Astrocyte (in vitro differentiated cells and primary cell): ENCODE measurements at places on chromosomes 2 and 18.

GRCh38 chr2:150520887-150521664 is 33.6 kb upstream of the RND3 start:
- H3K4me3 ChIP-seq: no peak overlapping the region
- H3K27me3 ChIP-seq: no peaks in the 10 kb centered on the region
- H3K36me3 ChIP-seq: no peaks in the 10 kb centered on the region
- H3K27ac ChIP-seq: peak overlapping the region; percentile 41
- peaks cover 11% of the 10 kb centered on the region for H3K4me1 ChIP-seq
- DNase-seq: peak; percentile 70

DNA sequence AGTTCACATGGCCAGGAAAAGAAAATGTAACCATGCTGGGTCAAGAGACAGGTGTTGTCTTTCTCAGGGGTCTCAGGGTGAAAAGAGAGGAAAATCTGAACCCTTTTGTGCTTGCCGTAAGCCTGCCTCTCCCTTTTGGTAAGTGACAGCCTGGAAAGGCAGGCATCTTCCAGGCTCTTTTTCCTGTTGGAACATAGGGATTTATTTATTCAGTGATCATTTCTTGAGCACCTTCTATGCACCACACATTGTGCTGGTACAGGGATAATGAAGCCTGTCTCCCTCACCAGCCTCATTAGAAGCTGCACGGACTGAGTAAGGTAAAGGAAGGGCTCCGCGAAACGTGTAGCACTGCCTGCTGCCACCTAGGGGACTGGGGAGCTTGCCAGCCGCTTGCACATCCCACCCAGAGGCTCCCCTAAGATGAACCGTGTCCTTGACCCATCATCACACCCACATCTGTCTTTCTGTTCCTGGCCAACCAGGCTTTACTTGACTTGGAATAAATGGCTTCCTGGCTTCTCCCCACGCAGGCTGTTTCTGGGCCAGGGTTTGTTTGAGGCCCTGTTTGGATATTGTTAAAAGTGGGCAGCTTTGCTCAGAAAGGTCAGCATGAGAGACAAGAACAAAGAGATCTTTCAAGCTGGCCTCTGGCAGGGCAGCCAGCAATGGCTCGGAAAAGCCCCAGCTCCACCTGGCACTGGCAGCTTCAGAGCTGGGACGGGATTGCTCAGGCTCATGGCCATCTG is 73.3 kb upstream of the MCFD2 start:
- H3K27me3 ChIP-seq: no peaks in the 10 kb centered on the region
- peaks cover 44% of the 10 kb centered on the region for H3K4me1 ChIP-seq
- peaks cover 5% of the 10 kb centered on the region for H3K36me3 ChIP-seq
- DNase-seq: no peak
- H3K4me3 ChIP-seq: no peak overlapping the region
- no peak overlapping the region for H3K27ac ChIP-seq

GRCh38 chr18:6365385-6365784 is 49.3 kb downstream of the L3MBTL4 start:
- H3K36me3 ChIP-seq: no peaks in the 10 kb centered on the region
- no peak for DNase-seq
- H3K27me3 ChIP-seq: peaks cover 3% of the 10 kb centered on the region

DNA sequence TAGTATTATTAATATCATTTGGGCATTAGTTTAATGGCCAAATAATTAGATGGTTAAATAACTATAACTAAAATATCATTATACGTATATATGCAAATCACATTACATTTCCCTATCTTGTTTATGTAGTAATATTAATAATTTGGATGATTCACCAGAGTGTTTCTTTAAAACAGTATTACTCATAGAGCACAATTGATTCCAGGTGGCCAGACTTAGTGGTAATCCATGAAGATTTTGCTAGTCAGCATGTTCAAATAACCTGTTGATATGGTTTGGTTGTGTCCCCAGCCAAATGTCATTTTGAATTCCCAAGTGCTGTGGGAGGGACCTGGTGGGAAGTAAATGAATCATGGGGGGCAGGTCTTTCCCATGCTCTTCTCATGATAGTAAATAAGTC is 782.3 kb downstream of the LRP1B start:
- H3K27ac ChIP-seq: no peak overlapping the region
- H3K27me3 ChIP-seq: no peaks in the 10 kb centered on the region
- peak; percentile 32 for DNase-seq
- no peaks in the 10 kb centered on the region for H3K36me3 ChIP-seq

DNA sequence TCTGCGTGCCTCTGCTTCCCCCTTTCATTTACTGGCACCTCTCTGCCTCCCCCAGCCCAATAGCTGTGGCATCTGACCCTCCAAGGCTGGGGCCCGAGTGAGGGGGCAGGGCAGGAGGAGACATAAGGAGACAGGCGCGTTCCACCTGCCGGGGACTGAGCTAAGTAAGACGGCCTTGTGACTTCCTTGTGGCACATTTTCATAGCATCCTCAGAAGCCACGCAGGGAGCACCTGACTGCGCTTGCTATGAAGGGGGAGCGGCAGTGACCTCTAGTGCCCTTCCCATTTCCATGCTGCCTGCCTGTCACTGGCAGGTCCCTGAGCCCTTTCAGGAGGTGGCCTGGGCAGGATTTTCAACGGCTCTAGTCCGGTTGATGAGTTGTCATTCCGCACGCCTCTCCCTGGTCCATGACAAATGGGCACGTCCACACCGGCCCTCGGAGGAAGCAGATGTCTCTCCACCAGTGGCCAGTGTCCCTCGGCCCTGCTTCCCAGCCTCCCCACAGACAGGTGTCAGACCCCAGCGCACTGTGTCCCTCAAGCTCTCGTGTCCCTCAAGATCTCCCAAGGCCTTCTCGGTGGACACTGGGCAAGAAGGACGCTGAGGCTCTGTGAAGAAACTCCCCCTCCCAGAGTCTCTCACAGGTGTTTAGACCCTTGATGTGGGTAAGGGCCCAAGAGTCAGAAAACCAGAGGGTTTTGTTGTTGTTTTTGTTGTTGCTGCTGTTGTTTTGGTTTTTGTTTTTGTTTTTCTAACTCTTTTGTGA is 42.7 kb downstream of the CYP26B1 start:
- DNase-seq: no peak
- H3K4me1 ChIP-seq: no peaks in the 10 kb centered on the region
- H3K4me3 ChIP-seq: no peak overlapping the region
- no peaks in the 10 kb centered on the region for H3K27me3 ChIP-seq
- H3K27ac ChIP-seq: no peak overlapping the region

DNA sequence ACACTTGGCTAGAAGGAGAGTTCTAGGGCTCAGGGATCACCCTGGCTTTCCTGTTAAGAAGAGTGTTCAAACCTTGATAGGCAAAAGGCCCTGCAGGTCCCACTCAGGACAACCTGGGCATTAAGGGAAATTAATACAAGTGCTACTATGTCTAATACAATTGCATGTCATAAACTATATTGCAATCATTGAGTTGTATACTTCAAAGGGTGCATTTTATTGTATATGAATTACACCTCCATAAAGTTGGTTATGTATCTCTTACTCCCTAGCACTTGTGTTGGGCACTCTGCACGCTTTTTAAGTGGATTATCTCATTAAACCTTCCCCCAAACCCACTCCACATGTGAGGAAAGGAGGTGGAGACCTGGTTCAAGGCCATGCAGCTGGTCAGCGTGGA is 172.1 kb upstream of the GLI2 start:
- H3K27ac ChIP-seq: no peak overlapping the region
- H3K4me1 ChIP-seq: peaks cover 48% of the 10 kb centered on the region
- DNase-seq: no peak
- H3K4me3 ChIP-seq: no peak overlapping the region
- H3K27me3 ChIP-seq: peaks cover 3% of the 10 kb centered on the region

GRCh38 chr18:6444466-6445228 is 29.9 kb upstream of the L3MBTL4 start:
- no peak overlapping the region for H3K27ac ChIP-seq
- no peaks in the 10 kb centered on the region for H3K27me3 ChIP-seq
- no peaks in the 10 kb centered on the region for H3K36me3 ChIP-seq
- no peaks in the 10 kb centered on the region for H3K4me1 ChIP-seq
- no peak overlapping the region for H3K4me3 ChIP-seq

GRCh38 chr2:237731663-237732062 is 66.9 kb upstream of the RBM44 start:
- peaks cover 4% of the 10 kb centered on the region for H3K36me3 ChIP-seq
- H3K4me1 ChIP-seq: peaks cover 40% of the 10 kb centered on the region
- peak overlapping the region; percentile 48 for H3K27ac ChIP-seq

GRCh38 chr2:109255654-109256053 is 126.6 kb downstream of the SH3RF3 start:
- no peak for DNase-seq
- H3K27ac ChIP-seq: no peak overlapping the region
- H3K27me3 ChIP-seq: peaks cover 7% of the 10 kb centered on the region
- no peaks in the 10 kb centered on the region for H3K36me3 ChIP-seq
- H3K4me1 ChIP-seq: no peaks in the 10 kb centered on the region

DNA sequence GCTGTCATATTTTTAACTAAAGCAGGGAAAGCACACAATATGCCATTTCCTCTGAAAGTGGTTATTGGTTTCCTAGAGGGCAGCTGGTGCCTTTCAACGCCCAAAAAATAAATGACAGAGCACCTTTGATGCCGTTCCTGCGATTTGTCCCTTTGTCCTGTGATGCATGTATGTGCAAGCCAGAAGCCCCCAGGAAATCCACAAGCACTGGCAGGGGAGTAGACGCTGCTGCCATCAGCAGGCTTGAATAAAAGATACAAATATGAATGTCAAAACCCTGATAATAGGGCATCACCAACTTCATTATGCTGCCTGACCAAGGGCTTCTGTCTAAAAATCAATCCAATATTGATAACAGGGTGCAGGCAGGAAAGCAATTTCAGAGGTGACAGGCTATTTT is 246.1 kb downstream of the FBXO15 start:
- H3K4me3 ChIP-seq: no peak overlapping the region
- H3K4me1 ChIP-seq: no peaks in the 10 kb centered on the region
- no peaks in the 10 kb centered on the region for H3K27me3 ChIP-seq
- H3K36me3 ChIP-seq: no peaks in the 10 kb centered on the region
- DNase-seq: no peak
- no peak overlapping the region for H3K27ac ChIP-seq

DNA sequence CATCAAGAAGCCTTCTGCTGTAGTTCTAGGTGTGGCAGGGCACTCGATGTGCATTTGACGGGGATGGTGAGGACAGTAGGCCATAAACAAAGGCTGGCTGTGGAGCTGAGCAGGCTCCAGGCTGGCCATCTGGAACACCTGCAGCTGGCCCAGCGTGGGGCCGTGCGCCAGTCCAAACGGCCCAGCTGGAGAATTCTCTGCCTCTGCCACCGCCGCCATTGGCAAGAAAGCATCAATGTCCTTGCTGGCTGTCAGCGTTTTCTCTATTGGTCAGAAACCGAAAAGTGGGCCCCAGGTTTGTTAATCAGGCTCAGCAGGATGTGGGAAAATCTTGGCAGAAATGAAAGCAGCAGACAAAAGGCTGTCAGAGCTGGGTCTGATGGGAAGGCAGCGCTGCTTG is 24.0 kb upstream of the CTIF start:
- no peak overlapping the region for H3K27ac ChIP-seq
- H3K4me3 ChIP-seq: no peak overlapping the region
- H3K27me3 ChIP-seq: no peaks in the 10 kb centered on the region
- DNase-seq: no peak
- H3K36me3 ChIP-seq: no peaks in the 10 kb centered on the region

GRCh38 chr2:240759459-240759858 is 60.6 kb downstream of the KIF1A start:
- no peak for DNase-seq
- H3K4me3 ChIP-seq: no peak overlapping the region
- no peaks in the 10 kb centered on the region for H3K36me3 ChIP-seq
- H3K27me3 ChIP-seq: no peaks in the 10 kb centered on the region
- no peaks in the 10 kb centered on the region for H3K4me1 ChIP-seq

DNA sequence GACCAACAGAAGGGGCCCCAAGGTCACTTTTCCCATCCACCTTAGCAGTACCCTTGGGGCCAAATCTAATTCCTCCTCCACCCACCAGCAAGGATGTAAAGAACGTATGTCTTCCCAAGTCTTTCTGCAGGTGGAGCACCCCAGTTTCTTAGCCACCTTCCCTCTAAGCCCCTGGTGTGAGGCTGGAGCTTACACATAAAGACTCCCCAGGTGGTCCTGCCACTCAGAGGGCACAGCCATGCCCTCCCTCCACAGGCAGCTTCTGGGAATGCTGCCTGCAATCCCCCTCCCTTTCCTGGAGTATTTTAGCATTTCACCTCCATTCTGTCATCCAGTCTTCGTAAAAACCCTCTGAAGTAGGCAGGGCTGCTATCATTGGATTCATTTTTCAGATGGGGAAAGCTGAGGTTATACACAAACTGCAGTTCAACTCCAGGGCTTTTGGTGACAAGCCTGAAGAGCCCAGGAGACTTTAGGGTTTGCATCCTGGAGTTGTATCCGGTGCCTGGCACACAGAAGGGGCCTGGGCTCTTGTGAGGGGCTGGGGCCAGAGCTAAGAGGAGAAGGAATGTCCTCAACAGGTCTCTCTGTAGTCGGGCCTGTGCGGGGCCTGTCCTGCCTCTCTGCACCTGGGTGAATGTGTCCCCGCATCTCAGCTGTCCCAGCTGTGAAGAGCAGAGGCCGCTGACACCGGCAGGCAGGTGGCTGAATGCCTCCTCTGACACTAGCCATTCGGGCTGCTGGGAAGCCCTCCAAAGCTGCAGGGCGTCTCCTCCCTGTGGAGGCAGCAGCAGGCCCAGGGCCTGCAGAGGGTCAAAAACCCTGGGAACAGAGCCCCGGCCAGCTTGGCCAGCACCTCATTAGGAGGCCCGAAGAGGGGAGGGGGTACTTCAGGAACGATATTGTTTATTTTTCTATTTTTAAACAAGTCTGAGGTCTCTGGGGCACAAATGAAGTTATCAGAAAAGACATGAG is 27.6 kb downstream of the CIB4 start:
- H3K4me1 ChIP-seq: no peaks in the 10 kb centered on the region
- no peak for DNase-seq
- H3K27me3 ChIP-seq: peaks cover 25% of the 10 kb centered on the region
- no peaks in the 10 kb centered on the region for H3K36me3 ChIP-seq
- no peak overlapping the region for H3K4me3 ChIP-seq

DNA sequence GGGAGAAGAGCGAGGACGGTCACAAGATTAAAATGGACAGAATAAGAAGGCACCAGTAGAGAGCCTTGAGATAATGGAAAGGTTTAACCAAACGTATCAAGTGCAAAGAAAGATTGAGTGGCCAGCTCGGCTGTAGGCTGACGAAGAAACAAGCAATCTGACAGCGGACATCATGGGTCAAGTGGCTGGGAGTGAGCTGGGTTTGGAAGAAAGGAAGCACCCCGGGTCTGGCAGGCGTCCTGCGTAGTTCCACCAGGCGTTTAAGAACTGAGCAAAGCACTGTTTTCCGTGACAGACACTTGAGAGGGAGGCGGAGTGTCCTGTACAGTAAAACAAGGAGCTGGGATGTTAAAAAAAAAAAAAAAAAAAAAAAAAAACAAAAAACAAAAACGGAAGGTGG is 27.1 kb downstream of the DAPL1 start:
- H3K27me3 ChIP-seq: no peaks in the 10 kb centered on the region
- H3K4me3 ChIP-seq: no peak overlapping the region
- peaks cover 8% of the 10 kb centered on the region for H3K4me1 ChIP-seq
- no peak overlapping the region for H3K27ac ChIP-seq
- H3K36me3 ChIP-seq: no peaks in the 10 kb centered on the region

- H3K36me3 ChIP-seq: no peaks in the 10 kb centered on the region
- H3K27me3 ChIP-seq: no peaks in the 10 kb centered on the region
- H3K4me3 ChIP-seq: no peak overlapping the region
- DNase-seq: no peak
- H3K27ac ChIP-seq: no peak overlapping the region
These were observed 415.1 kb downstream of the PTPRM start for GRCh38 chr18:7982216-7982615.
